ENCODE measurements at places on chromosomes 1 and 21.

DNA sequence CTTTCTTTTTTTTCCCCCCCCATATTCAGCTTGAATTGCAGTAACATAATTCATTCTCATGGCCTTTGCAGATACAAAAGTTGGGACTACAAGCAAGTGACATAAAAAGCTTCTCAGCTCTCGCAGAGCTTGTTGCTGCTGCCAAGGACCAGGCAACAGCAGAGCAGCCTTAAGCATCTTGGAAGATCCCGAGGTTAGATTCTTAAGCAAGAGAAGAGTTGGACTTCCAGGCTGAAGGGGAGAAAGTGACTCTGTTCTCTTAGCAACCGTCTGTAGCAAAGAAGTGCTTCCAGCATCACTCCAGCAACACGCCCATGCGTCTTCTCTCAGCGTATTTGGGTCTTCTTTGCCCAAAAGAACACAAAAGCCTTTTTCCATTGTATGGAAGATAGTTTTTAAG, 20.7 kb downstream of the AGT start:
- DNase-seq: no peak

DNA sequence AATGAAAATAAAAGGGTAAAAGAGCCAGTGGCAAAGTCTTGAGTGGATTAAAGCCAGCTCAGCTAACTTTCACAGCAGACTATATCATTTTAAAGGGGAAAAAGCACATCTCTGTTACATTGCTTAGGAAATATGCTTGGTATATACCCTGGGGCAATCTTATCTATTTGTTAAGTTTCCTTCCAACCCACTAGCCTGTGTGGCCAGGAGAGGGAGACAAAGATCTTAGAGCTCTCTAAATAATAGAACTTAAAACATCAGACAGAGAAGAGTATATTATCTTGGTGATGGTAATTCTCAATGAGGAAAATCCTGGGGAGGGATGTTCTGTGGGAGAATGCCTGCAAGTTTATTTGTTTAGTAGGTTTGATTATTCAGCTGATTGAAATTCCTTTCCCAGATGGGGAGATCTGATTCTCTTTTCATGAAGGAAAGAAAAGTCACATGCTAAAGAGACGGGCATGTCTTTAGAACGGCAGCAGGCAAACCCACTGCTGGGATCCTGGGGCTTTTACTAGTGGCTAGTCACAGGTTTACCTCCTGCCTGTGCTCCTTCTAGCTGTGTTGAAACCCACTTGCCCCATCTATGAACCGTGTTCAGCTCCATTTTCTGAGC, 3.6 kb downstream of the KCNE2 start:
- DNase-seq: peak; percentile 42

DNA sequence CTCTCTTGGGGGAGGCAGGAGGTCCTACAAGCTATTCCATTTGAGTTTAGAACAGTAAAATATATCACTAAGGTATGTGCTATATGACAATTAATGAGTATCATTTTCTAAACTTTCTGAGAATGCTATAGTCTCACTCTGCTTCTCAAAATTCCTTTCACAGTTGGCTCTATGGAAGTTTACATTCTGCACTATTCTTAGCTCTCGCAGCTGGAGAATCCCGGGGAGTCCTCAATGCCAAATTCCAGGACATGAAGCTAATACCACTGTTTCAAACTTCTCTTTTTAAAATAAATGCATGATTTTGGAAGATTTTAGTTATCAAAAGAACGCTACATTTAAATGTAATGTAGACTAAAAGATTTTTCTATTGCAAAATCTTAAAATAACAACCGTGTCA, 22.4 kb upstream of the PALMD start:
- no peak for DNase-seq

DNA sequence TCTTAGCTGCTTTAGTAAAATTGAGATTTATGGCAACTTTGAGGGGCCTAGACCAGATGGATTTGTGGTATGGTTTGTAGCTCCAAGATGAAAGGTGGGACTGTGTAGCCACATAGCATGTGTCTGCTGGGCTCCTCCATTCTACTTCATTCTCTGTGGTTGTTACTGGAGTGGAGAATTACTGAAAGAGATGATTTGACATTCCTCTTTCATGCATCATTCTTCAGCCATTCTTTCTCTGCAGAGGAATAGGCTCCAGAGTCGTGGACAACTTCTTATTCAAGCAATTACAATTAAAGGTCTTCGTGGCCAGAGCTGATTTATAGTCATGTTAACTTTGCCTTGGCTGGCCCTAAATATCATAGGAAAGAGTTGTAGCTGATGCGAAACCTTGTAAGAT, 328.9 kb downstream of the PAPPA2 start:
- no peak for DNase-seq

- DNase-seq: no peak
Measured at GRCh38 chr1:100661176-100661575, 58.4 kb upstream of the VCAM1 start.

- no peak for DNase-seq
Measured at GRCh38 chr1:47935856-47936255, 61.3 kb downstream of the TRABD2B start.
